ENCODE measurements at places on chromosomes 5 and 9. TPM values are rescaled to one million over a fixed set of nuclear protein-coding genes. Genes with fewer than 3 reads are reported as not detected.

The KCNV2 gene
- total RNA-seq, result not detected

The ZFP37 gene
- total RNA-seq, result 0.32 TPM

The CAAP1 gene
- total RNA-seq, result 18.4 TPM

The CRHBP gene
- not detected for total RNA-seq

The PCDHB6 gene
- not detected for total RNA-seq

The CDH18 gene
- not detected for total RNA-seq

The HSPB3 gene
- total RNA-seq, result not detected

The CHSY3 gene
- total RNA-seq, result not detected

The SPARC gene
- 0.34 TPM for total RNA-seq

The ELOVL7 gene
- 0.39 TPM for total RNA-seq

The FRMD3 gene
- total RNA-seq, result 0.50 TPM

The FOXD4 gene
- total RNA-seq, result 0.23 TPM

The KIF4B gene
- total RNA-seq, result not detected

The PCDHGA10 gene
- 0.34 TPM for total RNA-seq

The TRPM3 gene
- not detected for total RNA-seq

The ZNF462 gene
- total RNA-seq, result 0.18 TPM

The LCN12 gene
- total RNA-seq, result 2.3 TPM

The EIF4EBP3 gene
- 6.7 TPM for total RNA-seq

The TAF1L gene
- 0.05 TPM for total RNA-seq

The ZBED3 gene
- 0.59 TPM for total RNA-seq
